T-cell (primary cell): ENCODE measurements at places on chromosomes 11 and 22.

GRCh38 chr22:20388200-20388599 is 5.8 kb upstream of the ZNF74 start:
- no peaks in the 10 kb centered on the region for H3K36me3 ChIP-seq
- H3K27me3 ChIP-seq: no peaks in the 10 kb centered on the region
- H3K4me3 ChIP-seq: no peak overlapping the region
- no peak overlapping the region for H3K27ac ChIP-seq
- no peaks in the 10 kb centered on the region for H3K4me1 ChIP-seq

DNA sequence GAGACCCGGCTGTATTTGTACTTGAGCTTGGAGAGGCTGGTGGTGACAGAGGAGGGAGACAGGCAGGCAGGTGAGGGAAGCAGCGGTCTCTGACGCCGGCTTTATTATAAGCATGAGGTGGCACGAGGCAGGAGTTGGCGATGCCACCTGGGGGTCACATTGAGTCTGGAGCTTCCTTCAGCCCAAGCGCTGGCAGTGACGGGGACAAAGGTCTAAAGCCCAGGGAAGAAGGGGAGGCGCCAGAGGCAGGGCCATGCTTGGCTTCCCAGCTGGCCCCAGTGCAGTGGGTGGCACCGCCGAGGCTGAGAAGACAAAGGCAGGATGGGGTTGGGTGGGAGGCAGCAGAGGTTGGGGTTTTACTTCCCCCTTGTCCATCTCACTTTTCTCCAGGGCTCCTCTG is 4.5 kb downstream of the FXYD2 start:
- no peak overlapping the region for H3K4me3 ChIP-seq
- peaks cover 25% of the 10 kb centered on the region for H3K4me1 ChIP-seq
- no peaks in the 10 kb centered on the region for H3K36me3 ChIP-seq
- H3K27ac ChIP-seq: no peak overlapping the region
- no peaks in the 10 kb centered on the region for H3K27me3 ChIP-seq

DNA sequence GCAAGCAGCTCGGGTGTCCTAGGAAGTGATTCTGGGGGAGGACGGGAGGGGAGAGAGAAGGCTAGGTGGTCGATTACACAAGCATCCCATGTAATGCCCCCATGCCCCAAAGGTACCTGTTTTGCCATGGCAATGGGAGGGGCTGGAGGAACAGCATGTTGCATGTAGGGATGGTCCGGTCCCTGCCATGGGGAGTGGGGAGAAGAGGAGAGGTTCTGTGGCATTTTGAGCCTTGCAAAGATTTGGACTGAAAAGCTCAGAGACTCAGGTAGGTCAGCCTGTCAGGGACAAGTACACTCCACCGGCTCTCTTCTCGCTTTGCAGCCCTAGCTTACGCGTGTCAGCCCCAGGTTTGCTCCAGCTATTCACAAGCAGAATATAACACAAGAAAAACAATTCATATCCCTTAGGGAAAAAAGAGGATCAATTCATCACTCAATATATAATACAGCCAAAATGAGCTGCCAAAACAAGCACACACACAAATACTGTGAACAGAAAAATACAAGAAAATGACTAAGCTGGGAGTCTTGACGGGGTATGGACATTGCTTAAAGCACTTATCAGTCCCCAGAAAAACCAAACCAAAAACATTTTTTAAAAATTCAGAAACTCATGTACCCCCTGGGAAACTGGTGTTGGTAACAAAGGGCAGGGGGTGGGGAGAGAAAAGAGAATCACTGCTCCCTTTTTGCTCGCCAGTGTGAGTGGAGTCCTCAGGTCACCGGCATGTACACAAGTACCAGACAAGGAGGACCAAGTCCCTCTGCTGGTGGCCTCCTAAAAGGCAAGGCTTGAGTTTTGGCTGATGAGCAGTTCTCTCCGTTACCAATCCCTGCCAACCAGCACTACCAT is 21.6 kb downstream of the APOL5 start:
- H3K27me3 ChIP-seq: peaks cover 14% of the 10 kb centered on the region
- H3K27ac ChIP-seq: no peak overlapping the region
- no peak overlapping the region for H3K4me3 ChIP-seq
- DNase-seq: no peak
- no peaks in the 10 kb centered on the region for H3K36me3 ChIP-seq

DNA sequence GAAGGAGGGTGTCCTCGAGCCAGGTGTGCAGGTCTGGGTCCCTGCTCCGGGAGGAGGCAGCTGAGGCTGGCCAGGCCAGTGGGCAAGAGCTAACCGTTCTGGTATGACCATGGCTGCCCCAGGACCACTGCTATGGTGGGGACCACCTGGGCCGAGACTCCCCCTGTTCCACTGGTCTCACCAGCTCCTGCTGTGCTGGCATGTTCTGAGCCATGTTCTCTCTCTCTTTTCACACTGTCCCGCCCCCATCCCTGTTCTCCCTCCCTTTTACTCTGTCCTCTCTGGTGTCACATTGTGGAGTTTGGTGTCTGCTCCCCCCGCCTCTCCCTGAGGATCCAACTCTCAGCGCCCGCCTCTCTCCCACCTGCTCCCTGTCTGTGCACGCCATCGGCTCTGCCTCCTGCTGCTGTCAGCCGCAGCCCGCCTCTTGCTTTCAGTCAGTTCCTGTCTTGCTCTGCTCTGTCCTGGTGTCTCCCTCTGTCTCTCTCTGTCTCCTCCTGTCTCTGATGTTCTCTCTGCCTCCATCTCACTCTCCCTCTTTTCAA is 66.4 kb downstream of the LRRC32 start:
- DNase-seq: no peak
- no peak overlapping the region for H3K4me3 ChIP-seq
- H3K27me3 ChIP-seq: no peaks in the 10 kb centered on the region
- no peaks in the 10 kb centered on the region for H3K4me1 ChIP-seq
- no peak overlapping the region for H3K27ac ChIP-seq

DNA sequence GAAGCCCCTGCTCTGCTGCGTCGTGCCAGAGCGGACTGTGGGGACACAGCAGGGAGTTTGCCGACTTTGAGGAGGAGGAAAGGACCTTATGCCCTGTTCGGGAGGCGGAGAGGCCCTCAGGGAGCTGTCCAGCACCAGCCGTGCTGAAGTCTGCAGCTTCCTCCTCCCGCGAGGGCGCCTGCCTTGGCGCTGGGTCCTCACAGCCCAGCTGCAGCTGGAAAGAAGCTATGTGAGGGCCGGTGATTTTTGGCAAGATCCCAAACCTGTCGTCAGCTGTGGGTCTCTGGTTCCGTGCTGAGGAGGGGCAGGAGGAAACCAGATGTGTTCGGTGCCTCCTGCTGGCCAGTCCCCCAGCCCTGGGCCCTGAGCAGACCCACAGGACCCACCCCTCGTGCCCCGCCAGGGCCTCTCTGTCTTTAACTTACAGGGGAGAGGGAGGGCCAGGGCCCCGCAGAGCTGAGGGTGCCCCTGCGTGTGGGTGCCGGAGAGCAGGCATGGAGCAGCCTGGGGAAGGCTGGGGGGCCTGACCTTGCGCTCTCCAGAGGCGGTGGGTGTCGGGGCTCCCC is 12.0 kb downstream of the BRSK2 start:
- peaks cover 57% of the 10 kb centered on the region for H3K27me3 ChIP-seq
- DNase-seq: peak; percentile 45
- H3K36me3 ChIP-seq: no peaks in the 10 kb centered on the region
- H3K27ac ChIP-seq: no peak overlapping the region
- no peak overlapping the region for H3K4me3 ChIP-seq
- H3K4me1 ChIP-seq: no peaks in the 10 kb centered on the region

- peaks cover 20% of the 10 kb centered on the region for H3K4me1 ChIP-seq
- peaks cover 17% of the 10 kb centered on the region for H3K27me3 ChIP-seq
- no peak overlapping the region for H3K27ac ChIP-seq
- DNase-seq: no peak
- no peaks in the 10 kb centered on the region for H3K36me3 ChIP-seq
- no peak overlapping the region for H3K4me3 ChIP-seq
Observed at GRCh38 chr22:45290410-45290936, 5.7 kb downstream of the UPK3A start.

DNA sequence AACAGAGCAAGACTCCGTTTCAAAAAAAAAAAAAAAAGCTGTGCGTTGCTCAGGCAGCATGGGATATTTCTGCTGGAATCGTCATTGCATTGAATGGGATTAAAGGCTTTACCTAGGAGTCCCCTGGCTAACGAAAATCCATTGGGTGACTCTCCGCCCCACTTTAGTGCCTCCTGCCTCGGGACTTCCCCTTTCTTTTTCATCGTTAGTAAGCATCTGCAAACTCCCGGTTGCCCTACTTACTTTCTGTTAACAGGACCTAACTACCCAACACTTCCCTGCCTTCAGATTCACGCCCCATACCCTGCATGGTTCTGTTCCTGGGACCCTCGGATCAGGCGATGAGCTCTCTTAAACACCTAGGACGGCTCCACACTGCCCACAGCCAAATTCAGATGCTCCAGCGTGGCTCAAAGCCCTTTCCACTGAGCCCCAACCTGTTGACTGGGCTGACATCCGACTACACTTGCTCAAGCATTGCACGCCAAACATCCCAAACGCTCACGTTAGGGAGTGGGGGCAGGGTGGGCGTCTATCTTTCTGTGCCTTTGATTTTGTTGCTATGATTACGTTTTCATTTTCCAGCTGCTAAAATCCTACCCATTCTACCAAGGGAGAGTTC is 143.8 kb downstream of the ST3GAL4 start:
- H3K36me3 ChIP-seq: no peaks in the 10 kb centered on the region
- H3K4me3 ChIP-seq: no peak overlapping the region
- DNase-seq: no peak
- no peak overlapping the region for H3K27ac ChIP-seq
- H3K4me1 ChIP-seq: no peaks in the 10 kb centered on the region
- H3K27me3 ChIP-seq: no peaks in the 10 kb centered on the region

DNA sequence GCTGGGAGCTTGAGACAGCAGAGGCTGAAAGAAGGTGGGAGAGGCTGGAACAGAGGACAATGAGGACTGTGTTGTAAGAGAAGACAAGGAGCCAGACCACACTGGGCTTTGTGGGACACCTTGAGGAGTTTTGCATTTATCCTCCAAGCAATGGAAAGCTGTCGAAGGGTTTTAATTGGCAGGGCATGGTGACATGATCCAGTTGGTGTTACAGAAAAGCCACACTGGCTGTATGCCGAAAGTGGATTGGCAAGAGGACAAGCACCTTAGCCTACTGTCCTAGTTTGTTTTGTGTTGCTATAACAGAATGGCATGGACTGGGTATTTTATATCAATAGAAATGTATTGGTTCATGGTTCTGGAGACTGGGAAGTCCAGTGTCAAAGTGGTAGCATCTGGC is 14.0 kb upstream of the APLNR start:
- no peaks in the 10 kb centered on the region for H3K36me3 ChIP-seq
- no peak overlapping the region for H3K27ac ChIP-seq
- no peak overlapping the region for H3K4me3 ChIP-seq
- no peaks in the 10 kb centered on the region for H3K4me1 ChIP-seq
- no peak for DNase-seq

DNA sequence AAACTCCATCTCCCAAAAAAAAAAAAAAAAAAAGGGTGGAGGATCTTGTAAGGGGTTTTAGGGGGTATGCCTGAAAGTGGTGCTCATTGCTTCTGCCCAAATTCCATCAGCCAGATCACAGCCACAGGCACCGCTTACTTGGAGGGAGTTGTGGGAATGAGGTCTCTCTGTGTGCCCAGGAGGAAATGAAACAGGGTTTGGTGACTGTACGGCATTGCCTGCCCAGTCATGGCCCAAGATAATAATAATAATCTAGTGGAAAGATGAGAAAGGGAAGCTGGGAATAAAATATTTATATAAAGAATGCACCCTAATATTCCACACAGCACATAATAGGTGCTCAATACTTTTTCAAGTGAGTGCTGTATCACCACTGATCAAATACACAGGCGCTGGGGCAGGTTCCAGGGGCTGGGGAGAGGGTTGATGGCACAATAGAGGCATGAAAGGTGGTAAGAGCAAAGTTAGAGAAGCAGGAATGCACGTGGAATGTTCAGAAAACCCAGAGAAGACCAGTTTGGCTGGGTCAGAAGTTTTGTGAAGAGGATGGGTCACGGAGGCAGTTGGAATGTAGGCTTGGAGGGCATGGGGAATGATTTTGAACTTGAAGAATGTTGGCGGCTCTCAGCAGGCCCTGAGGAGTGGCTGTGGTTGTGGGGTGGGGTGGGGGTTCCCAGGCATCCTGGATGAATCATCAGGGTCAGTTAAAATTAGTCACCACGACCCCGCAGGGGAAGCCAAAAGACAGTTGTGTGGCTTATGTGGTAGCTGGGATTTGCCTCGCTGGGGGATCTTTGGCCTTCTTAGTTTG is 12.5 kb upstream of the MB start:
- no peaks in the 10 kb centered on the region for H3K36me3 ChIP-seq
- no peaks in the 10 kb centered on the region for H3K4me1 ChIP-seq
- peaks cover 11% of the 10 kb centered on the region for H3K27me3 ChIP-seq
- peak; percentile 29 for DNase-seq
- H3K4me3 ChIP-seq: no peak overlapping the region

DNA sequence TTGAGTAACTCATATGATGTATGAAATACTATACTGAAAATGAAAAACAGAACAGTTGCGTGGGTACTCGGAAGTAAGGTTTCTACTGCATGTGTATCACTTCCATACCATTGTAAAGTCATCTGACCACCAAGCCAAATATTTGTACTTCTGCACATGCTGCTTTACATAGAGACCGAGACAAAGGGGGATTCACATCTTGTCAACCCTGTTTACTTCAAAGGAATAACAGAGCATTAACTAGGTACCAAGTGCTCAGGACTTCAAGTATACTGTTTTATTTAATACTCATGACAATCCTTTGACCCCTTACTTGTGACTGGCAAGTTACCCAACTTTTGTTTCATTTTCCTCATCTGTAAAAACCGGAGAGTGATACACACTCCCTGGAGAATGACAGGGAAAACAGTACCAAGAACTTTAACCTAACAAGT is 9.9 kb downstream of the MAPK1 start:
- peaks cover 2% of the 10 kb centered on the region for H3K36me3 ChIP-seq
- H3K27me3 ChIP-seq: no peaks in the 10 kb centered on the region
- no peak overlapping the region for H3K4me3 ChIP-seq
- H3K27ac ChIP-seq: no peak overlapping the region
- H3K4me1 ChIP-seq: peaks cover 34% of the 10 kb centered on the region

- DNase-seq: no peak
- no peak overlapping the region for H3K27ac ChIP-seq
- no peak overlapping the region for H3K4me3 ChIP-seq
Observed at GRCh38 chr22:46001046-46001425, 24.1 kb upstream of the WNT7B start.

- no peak overlapping the region for H3K4me3 ChIP-seq
- peaks cover 2% of the 10 kb centered on the region for H3K27me3 ChIP-seq
Observed at GRCh38 chr11:10786451-10786850, 22.3 kb downstream of the EIF4G2 start.

GRCh38 chr11:1361882-1362281 is 27.9 kb upstream of the BRSK2 start:
- no peaks in the 10 kb centered on the region for H3K36me3 ChIP-seq
- DNase-seq: no peak
- peaks cover 35% of the 10 kb centered on the region for H3K27me3 ChIP-seq
- H3K27ac ChIP-seq: no peak overlapping the region
